ENCODE measurements at places on chromosomes 16 and 17.

GRCh38 chr16:24130494-24131085 lies 125.5 kb upstream of the CACNG3 start:
- DNase-seq = no peak

DNA sequence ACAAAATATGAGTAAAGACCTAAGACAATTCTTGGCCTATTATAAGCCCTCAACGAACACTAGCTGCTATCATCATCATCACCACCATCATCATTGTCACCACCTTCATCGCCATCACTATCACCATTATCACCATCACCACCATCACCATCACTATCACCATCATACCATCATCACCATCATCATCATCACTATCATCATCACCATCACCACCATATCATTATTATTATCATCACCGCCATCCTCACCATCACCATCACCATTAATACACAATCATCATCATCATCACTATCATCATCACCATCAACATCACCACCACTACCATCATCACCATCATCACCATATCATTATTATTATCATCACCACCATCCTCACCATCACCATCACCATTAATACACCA lies 82.5 kb downstream of the RGS9 start:
- DNase-seq = no peak

DNA sequence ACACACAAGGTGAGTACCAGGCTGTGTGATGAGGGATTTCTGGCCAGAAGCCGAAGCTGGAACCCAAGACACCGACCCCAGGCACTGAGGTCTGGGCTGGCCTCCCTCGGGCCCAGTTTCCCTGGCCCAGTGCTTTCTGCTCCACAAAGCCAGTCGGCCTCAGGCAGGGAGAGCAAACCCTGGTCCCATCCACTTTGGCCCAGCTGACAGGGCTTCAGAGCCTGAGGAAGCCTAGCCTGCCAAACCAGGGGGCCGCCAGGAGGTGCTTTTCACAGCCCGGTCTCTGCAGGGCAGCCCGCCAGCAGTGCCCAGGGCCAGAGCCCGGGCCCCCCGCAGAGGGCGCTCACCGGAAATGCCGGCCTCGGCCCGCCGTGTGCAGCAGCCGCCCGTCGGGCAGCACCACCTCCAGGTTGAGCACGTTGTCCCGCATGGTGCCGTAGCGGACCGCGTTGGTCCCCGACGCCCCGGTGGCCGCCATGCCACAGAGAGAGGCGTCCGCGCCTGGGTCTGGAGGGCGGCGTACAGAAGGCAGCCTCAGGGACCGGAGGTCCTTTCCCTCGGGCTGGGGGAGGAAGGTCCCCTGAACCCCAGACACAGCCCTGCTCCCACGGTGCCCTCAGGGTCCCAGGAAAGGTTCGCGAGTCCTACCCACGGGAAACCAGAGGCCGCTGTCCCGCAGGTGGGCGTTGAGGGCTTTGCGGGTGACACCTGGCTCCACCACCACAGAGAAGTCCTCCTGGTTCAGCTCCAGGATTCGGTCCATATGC lies 2.2 kb downstream of the LDHD start:
- no peak for DNase-seq

GRCh38 chr17:62807812-62808575 lies at the start of gene MARCHF10:
TSS of gene MARCHF10 (minus strand) at chr17:62808314. CDS start at chr17:62801735, 6,579 bp downstream.
- no peak for DNase-seq

DNA sequence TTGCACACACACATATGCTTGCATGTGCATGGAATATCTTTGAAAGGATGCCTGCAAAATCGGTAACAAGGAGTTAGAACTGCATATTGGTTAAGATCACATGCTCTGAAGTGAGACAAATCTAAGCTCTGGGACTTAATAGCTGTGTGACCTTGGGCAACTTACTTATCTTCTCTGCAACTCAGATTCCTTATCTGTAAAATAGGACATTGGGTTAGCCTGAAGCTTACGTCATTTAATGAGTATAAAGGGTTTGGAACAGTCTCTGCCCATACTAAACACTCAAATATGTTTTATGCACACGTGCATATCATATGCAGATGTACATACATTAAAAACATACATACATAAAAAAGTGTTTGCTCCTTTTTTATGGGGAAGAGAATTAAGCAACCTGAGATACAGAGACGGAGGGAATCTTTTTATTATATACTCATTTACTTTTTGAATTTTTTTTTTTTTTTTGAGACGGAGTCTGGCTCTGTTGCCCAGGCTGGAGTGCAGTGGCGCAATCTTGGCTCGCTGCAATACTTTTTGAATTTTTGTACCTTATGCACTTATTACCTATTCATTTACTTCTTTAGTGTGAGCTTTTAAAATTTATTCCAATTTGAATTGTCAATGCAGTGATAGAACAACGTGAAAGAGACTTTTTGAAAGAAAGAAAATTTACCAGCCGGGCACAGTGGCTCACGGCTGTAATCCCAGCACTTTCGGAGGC lies 206.2 kb downstream of the CCDC182 start:
- DNase-seq = no peak

DNA sequence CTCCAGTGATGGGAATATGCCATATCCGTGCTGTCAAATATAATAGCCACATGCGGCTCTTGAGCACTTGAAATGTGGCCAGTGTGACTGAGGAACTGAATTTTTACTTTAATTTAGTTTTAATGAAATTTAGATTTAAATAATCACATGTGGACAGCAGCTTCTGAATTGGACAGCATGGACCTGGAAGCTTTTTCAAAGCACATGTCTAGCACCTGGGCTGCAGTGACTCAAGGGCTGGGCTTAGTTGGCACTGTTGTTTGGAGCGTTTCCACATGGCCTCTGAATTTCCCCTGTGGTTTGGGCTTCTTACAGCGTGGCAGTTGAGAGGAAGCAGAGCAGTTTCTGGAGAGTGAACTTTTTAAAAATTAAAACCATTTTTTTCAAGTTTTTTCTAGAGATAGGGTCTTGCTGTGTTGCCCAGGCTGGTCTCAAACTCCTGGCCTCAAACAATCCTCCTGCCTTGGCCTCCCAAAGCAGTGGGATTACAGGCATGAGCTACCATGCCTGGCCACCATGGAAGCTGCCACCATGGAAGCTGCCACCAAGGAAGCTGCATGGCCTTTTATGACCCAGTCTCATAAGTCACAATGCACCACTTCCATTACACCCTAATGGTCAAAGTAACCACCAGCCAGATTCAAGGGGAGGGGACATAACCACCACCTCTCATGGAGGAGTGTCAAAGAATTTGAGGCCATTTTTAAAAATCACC lies 6.7 kb upstream of the TOB1 start:
- DNase-seq = peak; percentile 25

- DNase-seq = no peak
Measured at GRCh38 chr16:58510776-58511628, 4.3 kb upstream of the SETD6 start.

- DNase-seq = peak; percentile 84
Measured at GRCh38 chr16:636206-637080, at the start of gene METTL26. TSS of gene METTL26 (minus strand) at chr16:636305. CDS start at chr16:636290, 15 bp downstream.

DNA sequence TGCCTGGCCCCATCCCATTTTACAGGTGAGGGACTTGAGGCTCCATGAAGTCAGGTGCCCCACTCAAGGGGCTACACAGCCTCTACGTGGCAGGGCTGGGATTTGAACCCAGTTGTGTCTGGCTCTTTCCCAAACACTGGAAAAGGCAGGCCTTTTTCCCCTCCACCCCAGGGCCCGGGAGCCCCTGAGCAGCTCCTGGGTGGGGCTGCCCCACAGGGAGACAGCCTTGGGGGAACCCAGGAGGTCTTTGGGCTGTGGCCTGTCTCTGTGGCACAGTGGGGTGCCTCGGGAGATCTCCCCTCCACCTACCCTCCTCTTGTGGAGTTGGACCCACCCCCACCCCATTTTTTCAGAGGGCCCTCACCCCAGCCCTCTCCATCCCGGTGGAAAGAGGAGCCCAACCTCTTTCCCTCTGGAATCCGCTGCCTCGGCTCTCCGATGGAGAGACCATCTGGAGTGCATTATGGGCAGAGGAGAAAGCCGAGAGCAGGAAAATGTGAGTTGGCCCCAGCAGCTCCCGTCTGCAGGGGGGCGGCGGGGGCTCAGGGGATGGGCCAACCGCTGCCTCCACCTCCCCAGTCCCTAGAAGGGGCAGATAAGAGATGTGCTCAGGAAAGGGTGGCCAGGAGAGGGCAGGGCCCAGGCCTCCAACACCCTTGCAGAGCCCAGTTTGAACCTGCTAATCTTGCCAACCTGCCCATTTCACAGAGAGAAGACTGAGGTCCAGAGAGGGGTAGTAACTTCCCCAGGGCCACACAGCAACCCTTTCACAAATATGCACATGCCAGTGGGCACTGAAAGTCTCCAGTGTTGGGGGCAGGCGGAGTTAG lies 15.4 kb upstream of the TMEM92 start:
- DNase-seq = no peak

DNA sequence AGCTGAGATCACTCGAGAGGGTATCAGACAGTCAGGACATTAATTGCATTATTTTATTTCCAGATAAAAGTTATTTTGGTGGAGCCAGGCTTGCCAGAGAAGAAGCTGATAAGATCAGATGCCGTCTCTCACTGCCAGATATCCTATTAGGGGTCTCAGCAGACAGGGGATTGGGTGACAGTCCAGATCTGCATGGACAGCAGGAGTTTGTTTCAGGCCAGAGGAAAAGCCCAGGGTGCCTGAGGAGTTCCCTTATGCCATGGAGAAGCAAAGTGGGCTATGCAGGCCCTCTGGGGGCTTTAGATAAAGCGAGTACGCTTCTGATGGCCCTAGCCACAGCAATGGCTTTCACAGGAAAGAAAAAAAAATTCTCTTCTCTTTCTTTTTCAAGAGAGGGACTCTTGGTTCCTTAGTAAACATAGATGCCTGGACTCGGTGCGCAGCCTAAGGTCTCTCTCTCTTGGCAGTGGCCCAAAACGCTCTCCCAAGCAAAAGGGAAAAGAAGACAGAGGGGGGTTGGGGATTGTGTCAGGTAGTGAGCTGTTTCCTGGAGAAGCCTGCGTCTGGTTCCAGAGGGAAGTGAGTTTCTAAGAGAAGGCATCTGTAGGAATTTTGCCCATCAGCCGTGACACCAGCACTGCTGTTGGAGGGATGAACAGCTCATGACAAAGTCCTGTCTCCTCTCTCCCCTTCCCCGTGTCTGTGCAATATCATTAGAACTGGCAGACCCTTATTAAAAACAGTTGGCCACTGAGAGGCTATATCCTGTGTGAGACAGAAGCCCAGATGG lies 166.3 kb upstream of the FOXF1 start:
- no peak for DNase-seq

DNA sequence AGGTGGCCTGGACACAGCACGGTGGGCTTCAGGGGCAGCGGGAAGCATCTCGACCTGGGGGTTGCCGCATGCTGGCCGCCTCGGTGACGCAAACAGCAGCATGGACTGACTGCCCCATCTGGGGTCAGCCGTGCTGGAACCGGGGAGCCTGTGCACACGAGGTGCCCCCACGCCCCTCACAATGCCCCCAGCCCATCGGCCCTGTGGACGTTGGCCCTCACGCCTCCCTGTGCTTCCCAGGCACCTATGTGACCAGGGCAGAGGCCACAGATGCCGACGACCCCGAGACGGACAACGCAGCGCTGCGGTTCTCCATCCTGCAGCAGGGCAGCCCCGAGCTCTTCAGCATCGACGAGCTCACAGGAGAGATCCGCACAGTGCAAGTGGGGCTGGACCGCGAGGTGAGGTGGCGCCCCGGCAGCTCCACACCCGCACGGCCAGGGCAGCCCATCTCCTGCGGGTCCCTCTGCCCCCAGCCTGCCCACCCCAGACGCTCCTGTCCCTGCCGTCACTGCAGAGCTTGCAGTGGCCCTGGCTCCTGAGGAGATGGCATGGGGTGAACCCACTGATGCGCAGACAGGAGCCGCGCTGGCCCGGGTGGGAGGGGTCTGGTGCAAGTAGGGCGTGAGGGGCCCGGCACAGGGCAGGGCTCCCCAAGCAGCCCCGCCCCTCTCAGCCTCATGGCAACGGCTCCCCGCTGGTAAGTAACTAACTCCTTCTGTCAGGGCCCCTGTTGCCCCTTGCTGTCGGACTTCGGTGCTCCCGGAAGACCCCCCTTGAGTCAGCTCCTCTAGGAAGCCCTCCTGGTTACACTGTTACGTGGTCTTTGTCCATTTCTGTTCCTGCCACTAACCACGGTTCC lies 13.6 kb downstream of the CDH15 start:
- no peak for DNase-seq

GRCh38 chr17:73508057-73508930 lies 136.0 kb downstream of the SDK2 start:
- DNase-seq = no peak

DNA sequence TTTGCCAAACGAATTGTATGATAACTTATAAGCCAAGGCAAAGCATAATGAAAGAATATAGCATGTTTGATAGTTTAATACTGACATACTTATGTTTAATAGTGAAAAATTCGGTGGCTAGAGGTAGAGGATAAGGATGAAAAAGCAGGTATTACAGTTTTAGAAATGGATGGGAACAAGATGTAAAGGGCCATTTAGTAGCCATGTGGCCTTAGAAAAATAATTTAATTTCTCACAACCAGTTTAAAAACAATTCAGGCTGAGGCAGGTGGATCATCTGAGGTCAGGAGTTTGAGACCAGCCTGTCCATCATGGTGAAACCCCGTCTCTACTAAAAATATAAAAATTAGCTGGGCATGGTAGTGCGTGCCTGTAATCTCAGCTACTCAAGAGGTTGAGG lies 119.5 kb upstream of the NACA2 start:
- DNase-seq = no peak

GRCh38 chr17:77301694-77302266 lies 161.0 kb downstream of the SEC14L1 start:
- no peak for DNase-seq

- DNase-seq = no peak
Measured at GRCh38 chr16:68978303-68978954, 127.0 kb upstream of the HAS3 start.

DNA sequence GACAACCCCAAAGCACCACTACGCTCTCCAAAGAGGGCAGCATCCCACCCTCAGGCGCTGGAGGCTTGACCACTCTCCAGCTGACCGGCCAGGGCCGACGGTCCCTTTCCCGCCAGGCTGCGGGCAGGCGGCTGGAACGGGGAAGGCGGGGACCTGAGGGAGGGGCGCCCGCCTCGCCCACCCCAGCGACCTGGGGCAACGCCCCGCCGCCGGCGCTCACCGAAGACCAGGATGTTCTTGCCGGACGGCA lies 431 bp downstream of the DYNC1LI2 start:
- DNase-seq = no peak

- DNase-seq = no peak
Measured at GRCh38 chr17:39658346-39658745, 6.8 kb upstream of the TCAP start.

- DNase-seq = peak; percentile 79
Measured at GRCh38 chr17:29617125-29617480, 5.6 kb downstream of the CORO6 start.

GRCh38 chr16:64586781-64587180 lies 535.1 kb downstream of the CDH11 start:
- no peak for DNase-seq

GRCh38 chr17:80738020-80738808 lies 193.6 kb downstream of the RPTOR start:
- no peak for DNase-seq
